Bladder microvascular endothelial cell (primary cell): ENCODE measurements at places on chromosomes 13 and 19. TPM values are rescaled to one million over a fixed set of nuclear protein-coding genes. Genes with fewer than 3 reads are reported as not detected.

KLHL1 gene
- not detected in 2 replicates for total RNA-seq

IGFL1 gene
- total RNA-seq, result not detected in 2 replicates

ICAM1 gene
- total RNA-seq, result 28.0 and 138 TPM in 2 replicates

SIAH3 gene
- not detected in 2 replicates for total RNA-seq
